Activated CD8-positive, alpha-beta T cell treated with anti-CD3 and anti-CD28 coated beads for 36 hours (primary cell): ENCODE measurements at places on chromosomes 6 and 20. TPM values are rescaled to one million over a fixed set of nuclear protein-coding genes. Genes with fewer than 3 reads are reported as not detected.

- DNase-seq: no peak
Measured at GRCh38 chr6:72624557-72625160, 2.8 kb downstream of the KCNQ5 start.

DNA sequence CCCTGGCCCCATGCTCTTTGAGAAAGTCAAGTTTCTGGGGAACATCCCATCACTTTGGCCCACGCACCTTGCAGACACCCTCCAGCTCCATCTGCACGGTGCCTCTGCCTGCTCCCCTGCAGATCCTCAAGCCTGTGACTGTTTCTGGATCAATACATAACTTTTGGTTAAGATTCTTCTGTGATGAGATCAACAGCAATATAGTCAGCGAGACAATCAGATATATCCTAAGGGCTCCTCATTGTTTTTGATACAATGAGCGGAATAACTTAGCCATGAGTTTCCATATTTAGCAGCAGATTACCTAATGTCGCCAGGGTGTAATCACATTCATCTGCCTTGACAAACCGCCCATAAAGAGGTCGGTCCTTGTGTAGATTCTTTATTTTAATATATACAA lies 109.3 kb upstream of the MTHFD1L start:
- no peak for DNase-seq

DNA sequence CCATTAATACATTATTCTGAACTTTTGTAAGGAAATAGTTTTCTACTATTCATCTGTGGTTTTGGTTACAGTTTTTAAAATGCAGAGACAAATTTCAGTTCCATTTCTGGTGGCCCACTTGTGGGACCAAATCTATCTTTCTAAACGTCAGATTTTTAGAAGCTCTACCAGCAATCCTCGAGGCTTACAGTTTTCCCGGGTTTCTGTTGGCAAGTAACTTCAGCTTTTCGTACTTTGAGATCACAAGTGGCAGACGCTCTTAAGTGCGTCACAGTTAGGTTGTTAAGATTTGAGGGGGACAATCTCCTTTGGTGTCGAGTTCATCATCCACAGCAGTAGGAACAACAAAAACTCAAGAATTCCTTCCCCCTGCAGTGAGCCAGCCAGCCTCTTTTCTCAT lies 60.0 kb downstream of the JARID2 start:
- no peak for DNase-seq

- no peak for DNase-seq
Measured at GRCh38 chr6:12138936-12139335, 126.8 kb downstream of the HIVEP1 start.

DNA sequence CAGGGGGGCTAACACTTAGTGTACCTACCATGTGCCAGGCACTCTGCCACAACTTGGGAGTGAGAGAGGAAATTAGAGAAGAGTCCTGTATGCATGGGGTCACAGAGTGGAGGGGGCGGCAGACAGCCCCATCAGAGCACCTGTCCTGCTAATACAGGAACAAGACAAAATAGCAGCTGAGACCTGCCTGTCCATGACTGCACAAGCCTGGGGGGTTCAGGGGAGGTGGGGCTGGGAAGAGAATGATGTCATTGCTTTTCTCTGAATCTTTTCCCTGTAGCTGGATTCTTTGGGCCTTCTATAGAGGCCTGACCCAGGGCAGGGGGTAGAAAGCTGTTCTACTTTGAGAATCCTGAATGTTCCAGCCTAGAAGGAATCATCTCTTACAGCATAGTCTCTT lies 37.4 kb downstream of the FOXP4 start:
- DNase-seq: no peak

- DNase-seq: no peak
Measured at GRCh38 chr6:100473182-100473581, 8.5 kb upstream of the SIM1 start.

The MYLK2 gene
- total RNA-seq: 0.13 TPM
